Activated naive CD4-positive, alpha-beta T cell treated with Interleukin-2 at 50 U/mL for 16 hours (primary cell): ENCODE measurements at places on chromosomes 11 and 22.

GRCh38 chr11:57792870-57793269, 31.3 kb downstream of the CTNND1 start:
- no peak for DNase-seq

GRCh38 chr11:33376331-33377310, 119.4 kb downstream of the HIPK3 start:
- no peak for DNase-seq

DNA sequence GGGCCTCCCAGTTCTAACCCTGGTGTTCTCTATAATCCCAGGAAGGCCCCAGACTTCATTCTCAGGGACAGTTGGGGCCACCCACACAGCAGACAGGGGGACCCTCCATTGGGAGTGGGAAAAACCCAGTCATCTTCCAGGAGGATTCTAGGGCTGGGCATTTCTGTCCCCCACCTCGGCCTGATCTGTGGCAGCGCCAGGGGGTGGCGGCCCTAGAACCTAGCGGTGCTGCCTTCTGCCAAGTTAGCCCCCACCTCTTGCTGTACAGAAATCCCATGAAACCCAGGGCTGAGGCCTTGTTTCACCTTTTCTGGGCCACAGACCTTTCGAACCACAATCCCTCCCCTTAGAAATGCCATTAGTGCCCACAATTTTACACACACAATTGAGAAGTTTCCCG, 9.6 kb downstream of the CHST1 start:
- DNase-seq = no peak

- no peak for DNase-seq
These were observed 51.8 kb upstream of the KIRREL3 start for GRCh38 chr11:127052404-127052803.

DNA sequence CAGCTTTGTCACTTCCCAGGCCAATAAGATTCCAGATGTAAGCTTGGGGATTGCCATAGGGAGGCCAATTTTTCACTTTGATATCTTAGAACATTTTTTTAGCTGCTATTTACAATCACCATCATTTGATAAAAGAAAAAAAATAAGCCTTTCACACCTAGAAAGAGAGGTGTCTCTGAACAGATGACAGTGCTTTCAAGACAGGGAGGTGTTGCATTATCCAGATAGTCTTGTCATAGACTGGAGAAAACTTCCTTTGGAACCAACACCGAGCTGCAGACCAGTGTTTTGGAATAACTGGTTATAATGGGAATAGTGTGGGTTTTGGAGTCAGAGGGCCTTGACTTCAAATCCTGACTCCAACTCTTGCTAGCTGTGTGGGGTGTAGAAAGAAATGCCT, 101.0 kb downstream of the SLC1A2 start:
- no peak for DNase-seq

GRCh38 chr11:118142081-118142480, 10.5 kb downstream of the SCN4B start:
- no peak for DNase-seq

- DNase-seq = peak; percentile 69
These were observed 11.0 kb downstream of the MPZL3 start for GRCh38 chr11:118240999-118241763.
